ENCODE measurements at places on chromosomes 3 and 15.

DNA sequence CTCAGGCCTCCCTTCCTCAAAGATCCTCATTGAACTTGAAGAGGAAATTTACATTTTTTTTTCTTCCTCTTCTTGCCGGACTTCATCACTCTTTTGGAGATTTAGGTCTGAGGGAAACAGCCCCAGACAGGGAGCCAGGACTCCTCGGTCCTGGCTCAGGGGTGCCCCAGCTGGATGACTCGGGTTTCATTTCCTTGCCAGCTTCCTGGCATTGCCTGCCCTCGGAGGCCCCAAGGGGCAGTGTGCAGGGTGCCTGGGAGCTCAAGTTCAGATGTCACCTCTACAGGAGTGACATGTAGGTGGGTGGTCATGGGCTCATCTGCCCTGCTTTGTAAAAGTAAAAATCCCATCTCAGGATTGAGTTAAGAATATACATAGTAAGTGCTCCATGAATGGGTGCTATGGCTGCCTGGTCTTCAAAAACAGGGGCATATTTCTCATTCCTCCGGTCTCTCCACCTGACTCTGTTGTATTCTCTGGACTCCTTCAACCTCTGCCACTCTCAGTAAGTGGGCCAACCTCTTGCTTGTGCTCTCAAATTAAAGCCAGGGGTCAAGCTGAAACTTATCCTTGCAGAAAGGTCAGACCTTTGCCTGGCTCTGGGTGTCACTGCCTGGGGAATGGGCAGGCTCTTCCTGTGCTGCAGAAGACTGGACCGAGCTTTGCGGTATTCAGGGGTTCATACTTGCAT lies 51.8 kb downstream of the SMAD6 start:
- no peak for DNase-seq

DNA sequence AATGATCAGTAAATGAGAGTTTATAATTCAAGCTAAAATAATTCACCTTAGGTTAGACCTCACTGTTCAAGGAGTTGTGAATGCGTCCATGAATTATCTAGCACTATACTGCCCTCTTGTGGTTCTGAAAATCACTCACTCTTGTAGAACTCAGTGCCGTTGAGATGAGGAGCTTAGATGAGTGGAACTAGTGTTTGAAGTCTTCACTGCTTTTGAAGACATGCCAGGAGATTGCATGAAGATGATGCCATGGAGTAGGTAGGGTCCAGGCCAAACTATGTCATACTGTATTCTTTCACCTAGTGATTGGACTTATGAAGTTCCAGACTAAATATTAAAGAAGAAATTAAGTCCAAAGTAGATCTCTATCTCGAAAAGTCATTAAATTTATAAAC lies 28.8 kb downstream of the LYSMD4 start:
- DNase-seq = peak; percentile 89

GRCh38 chr3:87268646-87269211 lies 7.7 kb downstream of the POU1F1 start:
- DNase-seq = peak; percentile 70

GRCh38 chr15:81073801-81074200 lies 60.3 kb upstream of the CFAP161 start:
- DNase-seq = no peak

DNA sequence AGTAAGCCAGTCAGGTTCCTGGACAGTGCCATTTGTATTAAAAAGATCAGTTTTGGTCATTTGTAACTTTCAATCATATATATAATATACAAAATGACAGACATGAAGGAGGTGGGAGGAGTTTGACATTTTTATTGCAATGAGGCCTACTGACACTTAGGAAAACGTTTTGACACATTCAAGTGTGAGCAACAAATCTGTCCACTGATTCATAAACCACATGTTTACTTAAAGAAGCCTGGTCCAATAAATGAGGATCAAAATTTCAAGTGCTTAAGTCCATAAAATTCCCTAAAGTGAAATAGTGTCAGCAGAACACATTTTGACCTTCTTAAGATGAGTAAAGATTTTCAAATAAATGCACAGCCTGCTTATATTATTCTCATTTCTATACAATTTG lies 137.3 kb downstream of the MECOM start:
- DNase-seq = peak; percentile 52

- peak; percentile 52 for DNase-seq
Observed at GRCh38 chr15:52217186-52217585, 26.0 kb upstream of the GNB5 start.

GRCh38 chr3:153680526-153680925 lies 440.7 kb upstream of the ARHGEF26 start:
- DNase-seq = no peak

DNA sequence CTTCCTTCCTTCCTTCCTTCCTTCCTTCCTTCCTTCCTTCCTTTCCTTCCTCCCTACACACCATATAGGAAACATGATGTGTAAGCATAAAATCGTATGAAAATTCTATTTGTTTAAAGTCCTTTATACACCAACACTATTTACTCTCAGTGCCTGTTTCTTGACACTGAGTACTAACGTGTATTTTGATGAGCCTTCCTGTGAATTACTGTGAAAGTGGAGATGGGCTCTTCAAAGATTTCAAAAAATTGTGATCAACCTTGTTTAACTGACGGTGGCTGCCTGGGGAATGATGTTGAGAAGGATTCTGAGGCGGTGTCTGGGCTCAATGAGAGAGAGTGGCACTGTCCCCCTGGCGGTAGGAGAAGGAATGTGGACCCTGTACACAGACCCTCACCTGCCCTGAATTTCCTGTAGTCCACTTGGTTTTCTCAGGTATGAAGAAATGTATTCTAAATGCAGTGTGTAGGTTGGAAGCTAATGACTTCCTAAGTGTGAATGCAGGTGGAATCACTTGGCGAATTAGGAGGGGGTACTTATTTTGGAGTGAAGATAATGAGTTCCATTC lies 237.9 kb downstream of the GAP43 start:
- peak; percentile 13 for DNase-seq

- DNase-seq = no peak
Observed at GRCh38 chr3:111725706-111726105, 130.6 kb upstream of the ZBED2 start.

GRCh38 chr3:52537726-52538421 lies 1.5 kb downstream of the UQCC5 start:
- DNase-seq = no peak

- no peak for DNase-seq
Observed at GRCh38 chr15:25862071-25862471, 1.1 kb downstream of the ATP10A start.

DNA sequence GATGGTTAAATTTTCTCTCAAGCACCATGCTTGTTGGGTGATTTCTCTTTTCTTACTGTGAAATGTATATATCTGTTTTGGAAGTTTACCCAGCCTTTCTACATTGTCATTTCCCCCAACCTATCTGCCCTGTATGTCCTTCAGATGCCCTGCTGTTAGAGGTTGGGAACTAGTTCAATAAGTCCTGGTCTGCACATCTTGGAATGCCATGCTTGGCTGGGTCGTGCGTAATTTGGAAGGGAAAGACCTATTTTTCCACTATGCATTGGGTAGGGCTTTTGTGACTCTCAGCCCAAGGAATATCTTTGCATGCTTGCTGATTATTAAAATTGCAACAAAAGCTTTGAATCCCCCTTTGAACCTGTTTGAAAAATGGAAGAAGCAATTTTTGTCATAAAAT lies 63.8 kb downstream of the TRIM71 start:
- no peak for DNase-seq

GRCh38 chr15:63439536-63440264 lies 58.1 kb upstream of the CA12 start:
- peak; percentile 79 for DNase-seq

DNA sequence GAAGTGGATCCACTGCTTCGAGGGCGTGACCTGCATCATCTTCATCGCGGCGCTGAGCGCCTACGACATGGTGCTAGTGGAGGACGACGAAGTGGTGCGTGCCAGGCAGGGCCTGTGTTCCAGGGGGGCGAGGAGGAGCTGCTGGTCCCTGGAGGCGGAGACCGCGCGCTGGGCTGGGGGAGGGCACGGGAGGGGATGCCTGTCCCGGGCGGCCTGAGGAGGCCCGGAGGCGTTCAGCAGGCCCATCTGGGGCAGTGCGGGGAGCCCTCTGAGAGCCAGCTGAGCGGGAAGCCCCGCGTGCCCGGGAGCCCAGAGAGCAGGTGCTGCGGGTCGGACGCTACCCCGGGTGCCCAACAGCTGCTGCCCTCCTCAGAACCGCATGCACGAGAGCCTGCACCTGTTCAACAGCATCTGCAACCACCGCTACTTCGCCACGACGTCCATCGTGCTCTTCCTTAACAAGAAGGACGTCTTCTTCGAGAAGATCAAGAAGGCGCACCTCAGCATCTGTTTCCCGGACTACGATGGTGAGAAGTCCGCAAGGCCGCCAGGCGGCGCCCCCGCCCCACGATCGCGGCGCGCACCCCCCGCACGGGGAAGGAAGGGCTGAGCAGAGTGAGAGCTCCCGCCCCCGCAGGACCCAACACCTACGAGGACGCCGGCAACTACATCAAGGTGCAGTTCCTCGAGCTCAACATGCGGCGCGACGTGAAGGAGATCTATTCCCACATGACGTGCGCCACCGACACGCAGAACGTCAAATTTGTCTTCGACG lies 2.9 kb downstream of the GNAT1 start:
- peak; percentile 79 for DNase-seq

DNA sequence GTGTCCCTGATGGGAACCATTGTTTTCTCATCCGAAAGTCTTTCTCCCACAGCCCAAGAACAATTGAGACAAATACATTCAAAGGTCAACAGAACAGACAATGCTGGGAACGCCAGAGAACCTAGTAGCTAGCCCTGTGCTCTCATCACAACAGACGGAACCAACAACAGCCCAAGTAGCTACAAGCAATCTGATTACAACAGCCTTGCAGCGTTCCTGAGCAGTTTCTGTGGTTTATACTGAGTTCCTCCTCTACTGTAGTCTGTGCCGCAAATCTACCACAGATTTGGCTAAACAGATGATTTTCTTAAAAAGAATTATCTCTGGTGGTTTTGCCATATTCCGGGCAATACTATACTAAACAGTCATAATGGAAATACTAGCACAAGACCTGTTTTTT lies 435.6 kb downstream of the MECOM start:
- DNase-seq = no peak

DNA sequence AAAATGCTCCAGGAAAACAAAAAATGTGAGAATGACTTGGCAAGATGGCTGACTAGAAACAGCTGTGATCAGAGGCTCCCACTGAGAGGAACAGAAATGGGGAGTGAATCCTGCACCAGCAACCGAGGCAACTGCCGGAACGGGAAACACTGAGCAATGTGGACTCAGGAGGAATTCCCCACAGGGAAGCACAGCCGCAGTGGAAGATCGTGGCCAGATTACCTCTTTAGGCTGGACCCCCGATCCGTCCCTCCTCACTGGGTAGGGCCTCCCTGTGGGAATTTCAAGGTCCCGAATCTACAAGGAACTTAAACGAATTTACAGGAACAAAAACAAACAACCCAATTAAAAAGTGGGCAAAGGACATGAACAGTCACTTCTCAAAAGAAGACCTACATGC lies 385.2 kb upstream of the MCTP2 start:
- DNase-seq = no peak

DNA sequence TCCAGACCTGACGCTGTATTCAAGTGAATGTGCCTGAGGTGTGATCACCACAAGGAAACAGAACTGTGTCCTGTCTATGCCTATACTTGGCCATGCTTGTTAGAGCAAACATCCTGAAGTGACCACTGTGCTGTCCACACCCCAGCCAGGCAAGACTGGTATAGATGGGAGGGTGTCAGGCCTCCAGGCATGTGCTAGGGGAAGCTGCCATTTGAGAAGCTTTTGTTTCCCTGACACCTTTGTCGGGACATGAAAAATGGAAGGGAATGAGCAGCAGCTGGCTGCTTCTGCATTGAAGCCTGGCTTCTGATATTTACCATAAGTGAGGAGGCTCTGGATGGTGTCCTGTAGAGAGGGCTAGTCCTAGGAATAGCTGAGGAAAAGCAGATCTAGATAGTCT lies 106.2 kb downstream of the CPNE4 start:
- DNase-seq = peak; percentile 51

- DNase-seq = no peak
Observed at GRCh38 chr3:31241533-31241932, 291.2 kb upstream of the STT3B start.

- no peak for DNase-seq
Observed at GRCh38 chr3:153889905-153890334, 231.3 kb upstream of the ARHGEF26 start.

GRCh38 chr15:70212286-70212962 lies 114.7 kb upstream of the TLE3 start:
- DNase-seq = no peak
